Forelimb muscle (tissue), 1 donor: ENCODE measurements at places on chromosomes 7 and 10. TPM values are rescaled to one million over a fixed set of nuclear protein-coding genes. Genes with fewer than 3 reads are reported as not detected.

DNA sequence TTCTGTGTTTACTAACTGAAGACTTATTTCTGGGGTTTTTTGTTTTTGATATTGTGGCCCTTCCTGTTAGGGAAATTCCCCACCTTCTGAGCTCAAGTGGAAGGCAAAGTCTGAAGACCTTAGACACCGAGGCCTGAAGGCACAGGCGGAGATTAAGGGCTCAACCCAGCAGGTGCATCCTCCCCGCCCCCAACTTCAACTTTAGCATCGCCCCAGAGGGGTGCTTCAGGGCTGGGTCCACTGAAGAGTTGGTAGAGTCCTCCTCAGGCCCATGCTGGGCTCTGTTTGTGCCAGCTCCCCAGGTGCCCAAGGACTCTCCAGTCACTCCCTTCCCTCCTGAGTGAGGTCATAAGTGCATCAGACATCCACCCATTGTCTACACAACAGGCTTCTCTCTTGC lies 9.4 kb upstream of the PPIA start:
- DNase-seq, result no peak

Gene IGFBP1
- 0.16 TPM for polyA plus RNA-seq

Gene CPED1
- polyA plus RNA-seq, result 8.4 TPM

GRCh38 chr10:83182076-83182475 lies 957.2 kb upstream of the GHITM start:
- DNase-seq, result no peak

- no peak for DNase-seq
Observed at GRCh38 chr7:70016044-70016770, 417.9 kb downstream of the AUTS2 start.

DNA sequence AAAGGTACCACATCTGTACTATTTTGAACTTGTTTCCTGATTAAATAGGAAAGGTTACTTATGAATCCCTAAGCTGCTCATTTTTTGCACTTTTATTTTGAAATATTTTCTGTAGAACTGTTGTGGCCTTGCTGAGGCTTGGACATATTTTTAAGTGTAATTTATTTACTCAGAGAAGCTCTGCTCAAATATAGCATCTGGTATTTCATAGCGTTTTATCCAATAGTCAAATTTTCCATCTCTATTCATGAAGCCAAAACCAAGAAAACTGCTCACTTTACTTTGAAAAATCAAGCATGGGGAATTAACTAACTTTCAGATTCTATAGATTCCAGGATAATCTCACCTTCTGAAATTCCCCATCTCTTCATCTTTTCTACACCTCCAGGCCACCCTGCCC lies 6.6 kb upstream of the FAM3C start:
- DNase-seq, result no peak

DNA sequence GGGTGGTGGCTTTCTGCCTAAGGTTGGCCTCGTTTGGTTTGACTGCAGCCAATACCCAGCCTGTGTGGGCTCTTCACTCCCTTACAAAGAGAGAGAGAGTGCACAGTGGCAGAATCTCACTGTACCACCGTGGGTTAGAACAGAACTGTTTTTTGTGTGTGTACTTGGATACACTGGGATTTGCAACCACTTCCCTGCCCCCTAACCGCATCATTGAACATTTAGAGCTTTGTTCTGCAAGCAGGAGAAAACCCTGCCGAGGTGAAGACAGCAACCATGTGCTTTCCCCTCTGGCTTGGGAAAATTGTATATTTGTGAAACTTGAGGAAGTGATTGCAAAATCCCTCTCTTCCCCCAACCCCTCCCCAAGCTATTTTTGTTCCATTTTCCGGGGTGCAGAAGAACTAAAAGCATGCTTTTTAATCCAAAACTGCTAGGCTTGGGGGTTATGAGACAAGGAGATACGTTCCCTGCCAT lies 201.2 kb downstream of the TCF7L2 start:
- no peak for DNase-seq

- DNase-seq, result no peak
Observed at GRCh38 chr7:75756991-75757676, 14.9 kb downstream of the CCL26 start.

- DNase-seq, result no peak
Observed at GRCh38 chr7:31458203-31458602, 55.7 kb upstream of the ITPRID1 start.

Gene EVX1
- polyA plus RNA-seq, result not detected

- DNase-seq, result no peak
Observed at GRCh38 chr7:121329191-121330052, 622 bp downstream of the WNT16 start.

Gene PPP1R17
- not detected for polyA plus RNA-seq

Gene VPS37D
- 2.8 TPM for polyA plus RNA-seq

- no peak for DNase-seq
Observed at GRCh38 chr10:132316133-132316532, 8.4 kb upstream of the STK32C start.

GRCh38 chr10:42781893-42782445 lies 626 bp upstream of the BMS1 start:
- no peak for DNase-seq

Gene CLRN3
- polyA plus RNA-seq, result not detected

GRCh38 chr10:123009105-123009820 lies 457 bp downstream of the ACADSB start:
- DNase-seq, result no peak

DNA sequence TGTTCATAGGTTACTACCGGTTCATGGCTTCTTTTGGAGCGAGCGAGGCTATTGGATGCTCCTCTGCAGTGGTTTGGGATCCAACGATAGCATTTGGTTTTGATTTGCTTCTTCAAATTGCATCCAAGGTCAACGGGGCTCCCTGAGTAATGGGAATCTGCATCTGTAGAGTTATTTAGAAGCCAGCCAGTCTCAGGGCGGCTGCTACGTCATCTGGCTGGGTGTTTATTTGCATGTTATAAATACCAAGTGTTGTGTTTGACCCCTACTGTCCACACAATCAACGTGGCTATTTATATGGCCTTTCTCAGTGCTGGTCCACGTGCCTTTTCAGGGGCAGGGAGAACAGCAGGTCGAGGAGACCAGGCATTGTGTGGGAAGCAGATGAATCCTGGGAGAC lies 137.7 kb downstream of the PRPF18 start:
- no peak for DNase-seq

DNA sequence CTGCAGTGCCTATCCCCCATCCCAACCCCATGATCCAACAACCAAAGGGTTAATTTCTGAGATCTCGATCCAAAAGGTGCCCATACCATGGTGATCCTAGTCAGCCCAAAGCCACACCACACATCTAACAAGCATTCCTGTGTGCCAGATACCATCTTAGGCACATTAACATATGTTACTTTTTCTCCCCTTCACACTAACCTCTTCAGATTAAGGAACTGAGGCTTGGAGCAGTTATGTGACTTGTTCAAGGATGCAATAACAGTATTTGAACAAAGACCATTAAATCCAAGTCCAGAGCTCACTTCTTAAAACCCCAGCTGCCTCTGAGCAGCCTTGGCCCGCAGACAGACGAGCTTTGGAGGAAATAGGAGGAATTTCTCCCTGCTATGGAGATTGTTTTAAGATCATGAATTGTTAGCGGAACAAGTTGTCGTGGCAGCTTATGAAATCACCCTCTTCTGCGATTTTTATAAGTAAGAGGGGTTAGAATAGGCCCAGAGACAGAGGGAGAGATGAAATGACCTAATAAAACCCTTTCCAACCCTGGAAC lies 327.2 kb downstream of the KCNMA1 start:
- DNase-seq, result peak; percentile 44

Gene TSPAN15
- polyA plus RNA-seq, result 69.5 TPM

DNA sequence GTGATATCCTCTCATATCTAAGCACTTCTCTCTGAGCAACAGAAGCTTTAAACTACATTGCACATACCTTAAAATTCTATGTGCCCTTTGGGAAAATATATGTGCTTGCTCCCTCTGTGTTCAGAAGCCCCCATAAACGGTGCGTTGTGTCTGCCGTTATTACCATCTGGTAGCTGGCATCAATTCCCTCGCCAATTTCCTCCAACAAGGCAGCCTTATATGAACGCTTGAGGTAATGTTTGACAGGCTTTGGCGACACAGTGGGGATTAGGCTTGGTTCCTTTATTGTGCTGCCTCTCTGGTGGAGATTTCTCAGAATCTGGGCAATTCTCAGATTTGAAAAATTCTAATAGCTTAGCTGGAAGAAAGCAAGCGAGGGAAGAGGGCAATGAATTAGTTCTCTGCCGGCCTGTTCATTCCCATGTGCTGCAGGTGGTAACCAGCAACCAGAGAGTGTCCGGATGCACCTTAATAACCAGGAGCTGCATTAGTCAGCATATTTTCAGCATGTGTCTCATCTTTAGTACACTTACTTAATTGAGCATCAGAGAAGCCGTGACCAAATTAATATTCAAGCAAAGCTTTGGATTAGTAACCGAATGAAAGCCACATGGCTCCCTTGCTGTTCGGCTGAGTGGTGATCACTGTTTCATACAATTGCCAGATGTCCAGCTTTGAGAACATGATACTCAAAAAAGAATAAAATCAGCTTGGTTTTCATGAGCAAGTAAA lies 7.3 kb upstream of the PPP1R17 start:
- no peak for DNase-seq

GRCh38 chr10:88793712-88794299 lies 8.7 kb upstream of the LIPM start:
- DNase-seq, result no peak

- DNase-seq, result no peak
Observed at GRCh38 chr7:16836481-16836880, 31.7 kb upstream of the AGR2 start.

- DNase-seq, result no peak
Observed at GRCh38 chr7:37394158-37394557, 54.5 kb downstream of the ELMO1 start.

- DNase-seq, result no peak
Observed at GRCh38 chr7:71723859-71724258, 591.9 kb downstream of the GALNT17 start.

Gene ABCC2
- 1.0 TPM for polyA plus RNA-seq

DNA sequence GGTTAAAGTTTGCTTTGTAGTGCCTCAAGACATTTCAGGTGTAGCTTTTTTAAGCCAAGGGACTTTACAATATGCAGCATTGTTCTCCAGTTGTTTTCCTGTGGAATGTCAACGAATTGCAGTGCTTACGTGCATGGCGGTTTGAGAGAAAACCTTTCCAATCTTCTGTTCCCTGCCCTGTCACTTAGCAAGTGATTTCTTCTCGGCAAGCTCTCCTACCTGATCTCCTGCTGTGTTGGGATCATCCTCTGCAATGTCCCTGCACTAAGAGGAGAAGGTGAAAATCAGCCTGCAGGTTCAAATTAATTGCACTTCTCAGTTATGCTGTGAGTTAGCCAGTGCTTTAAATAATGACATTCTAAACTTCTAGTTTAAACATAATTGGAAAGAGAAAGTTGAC lies 197.6 kb upstream of the FZD1 start:
- DNase-seq, result no peak

DNA sequence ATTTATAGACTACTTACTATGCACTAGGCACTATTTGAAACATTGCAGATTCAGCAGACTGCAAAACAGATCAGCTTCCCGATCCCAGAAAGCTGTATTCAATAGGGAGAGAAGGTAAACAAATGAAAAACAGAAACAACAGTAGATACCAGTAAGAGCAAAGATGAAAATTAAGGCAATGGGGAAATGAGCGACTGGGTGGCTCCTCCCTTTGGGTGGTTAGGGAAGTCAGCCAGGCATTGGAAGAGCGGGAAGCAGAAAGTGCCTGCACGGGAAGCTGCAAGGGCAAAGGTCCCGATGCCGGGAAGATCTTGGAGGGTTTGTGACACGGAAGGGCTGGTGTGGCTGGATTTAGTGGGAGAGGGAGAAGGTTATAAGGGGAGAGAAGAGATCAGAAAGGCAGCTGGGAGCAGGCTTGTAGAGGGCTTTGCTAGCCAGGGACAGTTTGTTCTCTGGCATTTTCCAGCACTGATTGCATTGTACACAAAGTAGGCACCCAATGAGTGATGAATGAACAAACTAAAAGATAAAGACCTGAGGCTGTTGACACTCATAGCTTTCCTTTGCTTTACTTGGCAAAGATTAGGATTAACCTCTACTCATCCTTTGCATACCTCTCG lies 67.8 kb downstream of the NAMPT start:
- no peak for DNase-seq

Gene PKD1L1
- polyA plus RNA-seq, result 1.2 TPM

GRCh38 chr7:35748371-35748770 lies 52.5 kb upstream of the SEPTIN7 start:
- DNase-seq, result no peak

DNA sequence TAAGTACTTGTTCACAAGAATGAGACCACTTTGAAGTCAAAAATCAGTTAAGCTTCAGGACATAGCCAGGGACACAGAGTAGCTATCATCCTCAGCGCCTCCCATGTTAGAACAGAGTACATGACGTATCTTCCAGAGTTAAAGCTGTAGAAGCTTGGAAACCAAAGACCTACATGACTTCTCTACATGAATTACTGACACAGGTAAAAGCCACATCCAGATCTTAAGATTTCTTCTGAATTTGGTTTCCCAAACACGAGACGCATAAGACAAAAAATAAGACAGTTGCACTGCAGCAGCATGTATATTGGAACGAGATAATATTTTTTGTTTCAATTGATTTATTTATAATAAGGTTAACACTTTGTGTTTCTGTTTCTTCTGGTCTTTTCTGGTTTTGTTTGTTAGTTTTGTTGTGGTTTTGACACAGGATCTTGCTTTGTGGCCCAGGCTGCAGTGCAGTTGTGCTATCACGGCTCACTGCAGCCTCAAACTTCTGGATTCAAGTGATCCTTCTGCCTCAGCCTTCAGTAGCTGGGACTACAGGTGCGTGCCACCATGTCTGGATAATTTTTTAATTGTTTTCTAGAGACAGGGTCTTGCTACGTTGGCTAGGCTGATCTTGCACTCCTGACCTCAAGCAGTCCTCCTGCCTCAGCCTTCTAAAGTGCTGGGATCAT lies 10.2 kb upstream of the EPC1 start:
- no peak for DNase-seq

Gene MRC1
- polyA plus RNA-seq, result 14.5 TPM

Gene ELMO1
- 24.5 TPM for polyA plus RNA-seq

DNA sequence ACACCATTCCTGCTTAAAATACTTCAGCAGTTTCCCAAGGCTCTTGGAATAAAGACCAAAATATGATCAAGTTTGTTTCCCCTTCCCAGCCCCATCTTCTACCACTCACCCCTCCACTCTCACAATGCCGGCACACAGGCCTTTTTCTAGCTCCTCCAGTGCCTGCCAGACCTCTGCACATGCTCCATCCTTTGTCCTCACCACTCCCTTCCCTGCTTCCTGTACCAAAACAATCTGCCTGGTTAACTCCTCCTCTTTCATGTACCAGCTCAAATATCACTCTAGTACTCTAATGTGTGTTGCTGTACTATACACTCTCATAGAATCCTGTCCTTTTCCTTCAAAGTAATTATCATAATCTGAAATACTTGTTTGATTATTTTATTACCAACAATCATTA lies 19.4 kb downstream of the SCRN1 start:
- no peak for DNase-seq

Gene PUS7
- polyA plus RNA-seq, result 12.9 TPM

Gene BHLHA15
- polyA plus RNA-seq, result 0.47 TPM

- no peak for DNase-seq
Observed at GRCh38 chr10:17820943-17821342, 11.8 kb downstream of the MRC1 start.

GRCh38 chr10:18151356-18151890 lies 11.2 kb downstream of the CACNB2 start:
- no peak for DNase-seq
